ENCODE measurements at places on chromosomes 7 and 10. TPM values are rescaled to one million over a fixed set of nuclear protein-coding genes. Genes with fewer than 3 reads are reported as not detected.

GRCh38 chr10:76209135-76209534 is 777.7 kb downstream of the LRMDA start:
- DNase-seq = no peak

Gene ZNF239
- total RNA-seq = 2.2 TPM

GRCh38 chr7:23700046-23700445 is 10.0 kb upstream of the STK31 start:
- DNase-seq = no peak

GRCh38 chr7:141619745-141620144 is 68.5 kb downstream of the AGK start:
- DNase-seq = no peak

Gene TMEM273
- 14.3 TPM for total RNA-seq

DNA sequence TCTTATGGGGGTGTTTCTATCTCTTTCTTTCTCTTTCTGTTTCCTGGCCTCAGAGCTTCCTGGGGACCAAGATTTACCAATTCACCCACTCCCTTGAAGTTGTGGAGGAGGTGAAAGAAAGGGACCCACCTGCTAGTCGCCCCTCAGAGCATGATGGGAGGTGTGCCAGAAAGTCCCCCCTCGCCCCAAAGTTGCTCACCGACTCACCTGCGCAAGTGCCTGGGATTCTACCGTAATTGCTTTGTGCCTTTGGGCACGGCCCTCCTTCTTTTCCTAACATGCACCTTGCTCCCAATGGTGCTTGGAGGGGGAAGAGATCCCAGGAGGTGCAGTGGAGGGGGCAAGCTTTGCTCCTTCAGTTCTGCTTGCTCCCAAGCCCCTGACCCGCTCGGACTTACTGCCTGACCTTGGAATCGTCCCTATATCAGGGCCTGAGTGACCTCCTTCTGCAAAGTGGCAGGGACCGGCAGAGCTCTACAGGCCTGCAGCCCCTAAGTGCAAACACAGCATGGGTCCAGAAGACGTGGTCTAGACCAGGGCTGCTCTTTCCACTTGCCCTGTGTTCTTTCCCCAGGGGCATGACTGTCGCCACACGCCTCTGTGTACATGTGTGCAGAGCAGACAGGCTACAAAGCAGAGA is 12.2 kb downstream of the AQP1 start:
- DNase-seq = no peak

DNA sequence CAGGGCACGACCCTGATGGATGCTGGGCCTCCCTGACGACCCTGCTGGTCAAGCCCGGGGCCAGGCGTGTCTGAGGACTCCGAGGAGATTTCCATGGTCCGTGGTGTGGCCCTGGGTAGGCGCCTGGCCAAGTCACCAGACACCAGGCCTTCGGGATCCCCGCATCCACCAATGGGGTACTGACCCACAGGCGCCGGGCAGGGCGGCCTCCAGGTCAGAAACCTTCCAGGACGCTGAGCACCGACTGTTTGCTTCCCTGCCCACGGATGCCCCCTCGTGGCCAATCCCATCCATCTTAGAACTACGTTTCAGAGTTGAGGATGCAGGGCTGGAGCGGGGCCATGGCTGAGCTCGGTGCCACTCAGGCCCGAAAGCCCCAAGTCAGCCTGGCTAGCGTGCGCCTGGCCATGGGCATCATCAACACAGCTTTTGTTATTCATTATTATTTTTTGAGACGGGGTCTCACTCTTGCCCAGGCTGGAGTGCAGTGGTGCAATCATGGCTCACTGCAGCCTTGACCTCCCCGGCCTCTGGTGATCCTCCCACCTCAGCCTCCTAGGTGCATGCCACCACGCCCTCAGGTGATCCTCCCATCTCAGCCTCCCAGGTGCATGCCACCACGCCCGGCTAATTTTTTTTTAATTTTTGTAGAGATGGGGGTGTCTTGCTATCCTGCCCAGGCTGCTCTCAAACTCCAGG is 7.1 kb upstream of the AMZ1 start:
- peak; percentile 83 for DNase-seq

Gene PPP1R3C
- total RNA-seq = 250 TPM

Gene FBXL13
- 1.7 TPM for total RNA-seq

DNA sequence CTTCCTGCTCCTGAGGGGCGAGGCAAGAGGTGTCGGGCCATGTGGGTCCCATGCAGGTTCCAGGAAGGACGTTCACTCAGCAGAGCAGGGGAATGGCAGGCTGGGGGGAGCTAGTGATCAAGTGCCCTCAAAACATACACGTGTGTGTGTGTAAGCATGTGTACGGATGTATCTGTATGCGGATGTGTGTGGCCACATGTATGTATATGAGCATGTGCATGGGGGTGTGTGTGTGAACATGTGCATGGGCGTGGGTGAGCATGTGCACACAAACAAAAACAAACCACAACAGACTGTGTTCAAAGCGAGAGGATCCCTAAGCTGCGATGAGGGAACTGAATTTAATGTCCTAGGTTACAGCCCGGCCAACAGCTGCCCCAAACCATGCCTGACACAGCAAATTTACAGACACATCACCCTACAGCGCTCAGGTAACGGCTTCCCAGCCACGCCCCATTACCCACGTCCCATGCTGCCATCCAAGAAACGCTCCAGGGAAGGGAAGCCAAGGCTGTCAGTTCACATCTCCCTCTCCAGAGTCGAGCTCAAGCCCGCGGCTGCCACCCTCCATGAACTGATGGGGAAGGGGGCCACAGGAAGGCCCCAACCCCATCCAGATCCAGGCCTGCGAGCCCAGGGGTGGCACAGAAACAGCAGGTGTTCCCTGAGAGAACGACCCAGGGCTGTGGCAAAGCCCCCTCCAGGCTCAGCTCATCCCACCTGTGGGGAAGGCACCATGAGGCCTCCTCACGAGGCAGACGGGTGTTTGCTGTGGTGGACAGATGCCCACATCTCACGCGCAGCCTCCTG is 56.6 kb downstream of the PTPRN2 start:
- no peak for DNase-seq
